AG20443 (cell line): ENCODE measurements at places on chromosomes 7 and 10.

GRCh38 chr10:73941300-73941699 lies 30.4 kb downstream of the PLAU start:
- no peak for DNase-seq

DNA sequence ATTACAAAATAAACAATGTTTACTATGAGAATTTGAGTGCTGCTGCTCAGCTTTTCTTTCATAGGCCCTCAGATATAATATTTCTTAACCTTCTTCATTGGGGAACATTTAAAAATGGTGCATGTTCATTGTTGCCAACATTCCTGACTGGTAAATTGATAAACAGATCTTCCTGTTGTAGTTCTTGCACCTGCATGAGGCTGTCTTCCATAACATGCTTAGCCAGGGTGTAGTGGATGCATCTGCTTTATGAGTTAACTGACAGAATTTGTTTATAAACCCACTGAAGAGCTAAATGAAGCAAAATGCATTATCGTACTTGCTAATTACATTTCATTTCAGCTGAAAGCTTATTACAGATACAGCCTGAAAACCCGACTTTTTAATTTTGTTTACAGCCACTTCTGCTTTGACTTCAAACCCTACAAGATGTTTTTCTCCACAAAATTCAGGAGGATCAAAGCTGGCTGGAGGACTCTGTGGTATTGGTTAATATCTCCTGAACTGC lies 177.2 kb downstream of the SEM1 start:
- no peak for DNase-seq

DNA sequence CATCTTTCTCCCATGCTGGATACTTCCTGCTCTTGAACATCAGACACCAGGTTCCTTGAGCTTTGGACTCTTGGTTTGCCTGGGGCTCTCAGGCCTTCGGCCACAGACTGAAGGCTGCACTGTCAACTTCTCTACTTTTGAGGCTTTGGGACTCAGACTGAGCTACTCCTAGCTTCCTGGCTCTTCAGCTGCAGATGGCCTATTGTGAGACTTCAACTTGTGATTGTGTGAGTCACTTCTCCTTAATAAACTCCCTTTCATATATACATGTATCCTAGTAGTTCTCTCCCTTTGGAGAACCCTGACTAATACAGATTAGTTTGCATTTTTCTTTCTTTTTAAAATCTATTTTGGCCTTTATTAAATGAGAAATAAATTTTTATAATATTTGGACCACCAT lies 276.2 kb upstream of the SEMA3C start:
- no peak for DNase-seq

DNA sequence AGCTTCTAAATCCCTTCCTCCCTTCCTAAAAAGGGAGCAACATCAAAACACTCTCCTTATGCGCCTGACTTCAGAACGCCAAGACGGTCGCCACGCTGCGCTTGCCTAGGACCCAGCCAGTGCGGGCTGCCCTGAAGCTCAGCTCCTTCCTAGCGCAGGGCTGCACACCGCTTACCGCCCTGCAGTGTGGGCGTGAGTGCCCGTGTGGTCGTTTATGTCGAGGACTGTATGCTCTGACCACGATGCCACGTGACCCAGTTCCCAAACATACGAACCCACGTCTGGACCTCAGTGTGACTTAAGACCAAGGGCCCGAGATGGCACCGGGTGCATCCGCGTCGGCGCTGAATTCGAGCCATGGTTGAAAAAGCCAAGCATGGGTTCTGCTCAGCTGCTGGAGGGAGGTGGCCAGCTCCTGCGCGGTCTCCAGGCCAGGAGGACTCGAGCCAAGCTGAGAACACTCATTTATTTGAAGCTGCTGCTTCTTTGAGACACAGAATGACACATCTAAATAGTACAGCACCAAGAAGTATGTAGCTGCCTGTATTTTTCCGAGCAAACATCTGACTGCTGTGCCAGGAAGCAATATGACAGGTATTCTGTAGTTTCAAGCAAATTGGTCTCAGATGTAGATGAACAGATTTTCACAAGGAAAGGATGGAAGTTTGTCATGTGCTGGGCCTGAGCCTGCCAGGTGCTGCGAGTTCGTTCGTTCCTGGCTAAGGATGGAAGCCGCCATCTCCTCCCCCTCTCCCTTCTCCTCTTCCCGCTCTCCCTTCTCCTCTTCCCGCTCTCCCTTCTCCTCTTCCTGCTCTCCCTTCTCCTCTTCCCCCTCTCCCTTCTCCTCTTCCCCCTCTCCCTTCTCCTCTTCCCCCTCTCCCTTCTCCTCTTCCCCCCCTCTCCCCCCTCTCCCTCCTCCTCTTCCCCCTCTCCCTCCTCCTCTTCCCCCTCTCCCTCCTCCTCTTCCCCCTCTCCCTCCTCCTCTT lies 184.7 kb downstream of the EBF3 start:
- no peak for DNase-seq

DNA sequence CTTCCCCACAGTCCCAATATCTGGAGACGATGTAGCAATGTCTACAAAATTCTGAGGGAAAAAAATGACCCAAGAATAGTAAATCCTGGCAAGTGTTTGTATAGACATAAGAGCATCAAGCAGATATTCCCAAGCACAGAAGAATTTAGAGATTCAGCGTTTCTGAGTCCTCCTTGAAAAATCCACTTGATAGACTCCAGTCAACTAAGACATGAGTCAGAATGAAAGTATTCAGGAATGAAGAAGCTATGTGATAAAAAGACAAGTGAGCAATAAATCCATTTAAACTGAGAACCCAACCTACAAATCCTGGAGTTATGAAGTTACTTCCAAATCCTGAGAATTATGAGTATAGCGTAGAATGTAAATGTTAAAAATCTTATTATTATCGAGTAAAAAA lies 86.1 kb upstream of the NPY start:
- DNase-seq = no peak

GRCh38 chr7:94307399-94308048 lies 87.2 kb upstream of the COL1A2 start:
- no peak for DNase-seq

- DNase-seq = no peak
Measured at GRCh38 chr7:27527348-27527714, 135.4 kb downstream of the HIBADH start.

DNA sequence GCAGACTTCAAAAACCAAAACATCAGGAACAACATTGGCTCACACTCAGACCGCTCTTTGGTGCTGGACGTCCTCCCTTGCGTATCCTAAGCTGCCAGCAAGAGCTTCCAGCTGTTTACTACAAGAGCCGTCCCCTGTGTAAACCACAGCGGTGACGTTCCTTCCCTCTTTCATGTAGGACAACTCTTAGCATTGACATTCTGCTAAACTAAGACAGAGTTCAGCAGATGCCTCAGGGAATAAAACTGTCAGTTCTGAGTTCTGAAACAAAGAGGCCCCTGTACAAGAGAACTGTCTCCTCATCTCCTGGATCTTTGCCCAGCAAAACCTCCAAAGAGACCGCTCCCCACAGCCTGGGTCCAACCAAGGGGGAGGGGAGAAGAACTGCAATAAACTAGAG lies 57.8 kb upstream of the OPALIN start:
- DNase-seq = no peak

DNA sequence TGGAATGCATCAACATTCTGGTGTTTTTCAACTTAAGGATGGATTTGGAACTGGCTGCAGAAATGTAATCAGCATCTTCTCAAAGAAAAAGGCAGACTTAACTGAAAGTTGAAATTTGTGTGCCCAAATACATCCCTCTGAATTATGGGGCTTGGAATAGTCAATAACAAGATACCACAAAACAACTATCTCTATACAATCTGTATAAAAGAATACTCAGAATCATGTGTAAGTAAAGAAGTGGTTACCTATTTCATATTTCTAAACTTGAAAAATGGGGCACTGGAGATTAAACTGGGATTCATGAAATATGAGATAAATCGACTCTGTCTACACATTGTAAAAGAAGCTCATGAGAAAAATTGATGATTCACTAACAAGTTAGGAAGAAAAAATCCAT lies 6.2 kb upstream of the COL1A2 start:
- DNase-seq = no peak

DNA sequence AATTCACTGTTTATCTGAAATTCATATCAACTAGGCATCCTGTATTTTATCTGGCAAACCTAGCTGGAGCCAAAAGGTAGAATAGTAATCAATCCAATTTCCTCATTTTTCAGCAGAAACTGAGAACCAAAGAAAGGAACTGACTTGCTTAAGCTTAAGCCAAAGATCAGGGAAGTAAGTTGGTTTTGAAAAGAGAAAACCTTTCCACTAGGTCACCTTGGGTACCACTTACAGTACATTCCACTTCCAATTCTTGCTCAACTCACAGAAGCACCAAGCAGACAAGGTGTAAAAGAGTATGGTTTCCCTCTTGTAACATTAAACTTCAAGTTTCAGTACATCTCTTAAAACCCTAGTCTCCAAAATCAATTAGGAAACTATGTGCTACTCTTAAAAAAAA lies 79.6 kb downstream of the ZFAND4 start:
- no peak for DNase-seq

DNA sequence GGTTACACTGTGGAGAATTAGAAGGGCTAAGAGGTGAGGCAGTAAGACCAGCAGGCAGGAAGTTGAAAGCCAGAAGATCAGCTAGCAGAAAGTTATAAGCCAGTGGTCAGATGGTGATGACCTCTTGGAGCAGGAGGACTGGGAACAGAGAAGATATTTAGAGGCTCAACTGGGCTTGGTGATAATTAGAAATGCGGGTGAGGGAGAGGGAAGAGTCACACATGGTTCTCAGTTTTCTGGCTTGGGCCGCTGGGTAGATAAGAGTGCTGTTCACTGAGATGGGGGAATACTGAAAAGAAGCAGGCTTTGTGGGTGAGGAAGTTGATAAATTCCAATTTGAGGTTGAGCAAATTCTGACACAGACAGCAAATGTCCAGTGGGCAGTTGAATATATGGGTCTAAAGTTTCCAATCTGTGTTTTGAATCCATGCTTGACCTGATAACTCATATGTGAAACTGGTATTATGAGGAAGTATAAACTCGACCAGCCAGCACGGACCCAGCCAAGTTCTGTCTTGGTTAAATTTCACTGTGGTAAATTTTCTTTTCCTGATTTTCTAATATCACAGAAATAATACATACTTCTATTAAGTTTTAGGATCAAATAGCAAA lies 22.7 kb downstream of the LSMEM1 start:
- DNase-seq = no peak

DNA sequence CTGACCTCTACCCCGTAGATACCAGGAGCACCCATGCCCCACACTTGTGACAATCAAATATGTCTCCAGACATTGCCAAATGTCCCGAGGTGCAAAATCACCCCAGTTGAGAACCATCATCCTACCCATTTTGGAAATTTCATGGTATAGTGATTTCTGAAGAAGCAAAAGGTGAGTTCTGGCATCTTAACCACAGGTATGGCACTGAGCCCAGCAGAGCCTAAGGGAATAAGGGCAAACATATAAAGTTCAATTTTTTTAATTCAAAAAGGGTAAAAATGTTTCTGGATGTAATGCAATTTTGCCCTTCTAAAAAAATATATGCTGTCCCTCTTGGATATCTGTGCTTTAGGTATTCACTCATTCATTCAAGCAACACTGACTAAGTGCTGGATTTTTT lies 30.5 kb upstream of the CPXM2 start:
- no peak for DNase-seq
